Natural killer cell treated with Interleukin-12 subunit alpha and Interleukin-12 subunit beta and Interleukin-15 and Interleukin-18, amount 100 ng/mL, for 72 hours (primary cell): ENCODE measurements at places on chromosomes 16 and 17.

- H3K27ac ChIP-seq: no peak overlapping the region
- no peak overlapping the region for H3K4me3 ChIP-seq
- peaks cover 27% of the 10 kb centered on the region for H3K4me1 ChIP-seq
- no peaks in the 10 kb centered on the region for H3K27me3 ChIP-seq
- no peak for DNase-seq
These were observed 120.5 kb downstream of the SOCS1 start for GRCh38 chr16:11135464-11135973.

DNA sequence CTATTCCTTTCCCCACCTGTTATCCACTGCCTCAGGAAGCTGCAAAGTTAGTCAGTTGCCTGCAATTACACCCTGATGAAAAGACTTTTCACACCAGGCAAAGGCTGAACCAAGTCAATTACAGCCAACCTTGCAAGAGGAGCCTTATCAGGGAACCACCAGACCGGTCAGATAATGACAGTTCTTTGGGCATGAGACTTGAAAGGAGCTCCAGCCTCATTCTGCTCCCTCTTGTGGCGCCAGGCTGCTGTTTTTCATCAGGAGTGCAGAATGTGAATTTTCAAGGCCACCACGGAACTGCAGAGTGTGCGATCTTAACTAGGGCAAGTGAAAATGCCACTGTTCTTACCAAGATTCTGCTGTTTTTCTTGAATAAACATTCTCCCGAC lies 22.5 kb downstream of the DNAI2 start:
- no peak for DNase-seq
- H3K36me3 ChIP-seq: no peaks in the 10 kb centered on the region
- H3K27ac ChIP-seq: no peak overlapping the region
- H3K4me3 ChIP-seq: no peak overlapping the region

DNA sequence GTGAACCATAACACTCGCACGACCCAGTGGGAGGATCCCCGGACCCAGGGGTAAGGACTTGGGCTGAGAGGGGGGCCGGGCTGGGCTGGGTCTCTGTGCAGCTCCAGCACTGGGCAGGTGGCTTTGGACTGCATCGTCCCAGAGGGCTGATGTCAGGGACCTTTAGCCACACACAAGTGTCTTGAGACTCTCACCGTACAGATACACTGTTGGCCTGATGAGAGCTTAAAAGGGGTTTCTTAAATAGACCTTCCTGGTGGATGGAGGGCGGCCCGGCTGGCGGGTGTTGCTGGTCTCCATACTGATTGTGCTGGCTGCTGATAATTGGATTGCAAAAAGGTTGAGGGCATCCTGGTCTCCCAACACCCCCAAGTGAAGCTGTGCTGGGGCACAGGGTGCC lies 21.7 kb upstream of the CLEC18A start:
- H3K27ac ChIP-seq: no peak overlapping the region
- no peak overlapping the region for H3K4me3 ChIP-seq
- no peaks in the 10 kb centered on the region for H3K27me3 ChIP-seq

- H3K4me3 ChIP-seq: no peak overlapping the region
- no peaks in the 10 kb centered on the region for H3K4me1 ChIP-seq
- no peaks in the 10 kb centered on the region for H3K36me3 ChIP-seq
- no peak for DNase-seq
- no peaks in the 10 kb centered on the region for H3K27me3 ChIP-seq
- no peak overlapping the region for H3K27ac ChIP-seq
These were observed 42.0 kb downstream of the TNFRSF13B start for GRCh38 chr17:16929757-16930520.

GRCh38 chr17:39848600-39848999 lies 15.5 kb downstream of the IKZF3 start:
- H3K36me3 ChIP-seq: peaks cover 5% of the 10 kb centered on the region
- H3K4me1 ChIP-seq: peaks cover 59% of the 10 kb centered on the region
- no peak overlapping the region for H3K4me3 ChIP-seq
- no peaks in the 10 kb centered on the region for H3K27me3 ChIP-seq

- H3K27me3 ChIP-seq: no peaks in the 10 kb centered on the region
- H3K4me1 ChIP-seq: no peaks in the 10 kb centered on the region
- no peak for DNase-seq
- no peak overlapping the region for H3K4me3 ChIP-seq
- H3K27ac ChIP-seq: no peak overlapping the region
These were observed 31.4 kb upstream of the CHMP6 start for GRCh38 chr17:80960037-80960796.

DNA sequence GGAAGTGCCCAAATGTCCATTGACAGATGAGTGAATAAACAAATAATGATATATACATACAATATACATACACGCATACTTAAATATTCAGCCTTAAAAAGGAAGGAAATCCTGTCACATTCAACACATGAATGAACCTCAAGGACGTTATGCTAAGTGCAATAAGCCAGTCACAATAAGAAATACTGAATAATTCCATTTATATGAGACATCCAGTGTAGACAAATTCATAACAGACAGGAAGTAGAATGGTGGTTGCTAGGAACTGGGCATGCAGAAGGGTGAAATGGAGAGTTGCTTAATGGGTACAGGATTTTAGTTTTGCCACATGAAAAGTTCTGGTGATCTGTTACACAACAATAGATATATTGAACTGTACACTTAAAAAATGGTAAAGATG lies 8.8 kb upstream of the ITGB4 start:
- H3K27me3 ChIP-seq: no peaks in the 10 kb centered on the region
- no peak overlapping the region for H3K27ac ChIP-seq
- no peaks in the 10 kb centered on the region for H3K36me3 ChIP-seq
- no peak for DNase-seq
- no peak overlapping the region for H3K4me3 ChIP-seq

GRCh38 chr17:65171752-65172151 lies 34.6 kb downstream of the RGS9 start:
- no peak for DNase-seq
- no peaks in the 10 kb centered on the region for H3K27me3 ChIP-seq
- H3K27ac ChIP-seq: peak overlapping the region; percentile 20
- H3K4me1 ChIP-seq: peaks cover 38% of the 10 kb centered on the region
- H3K36me3 ChIP-seq: peaks cover 4% of the 10 kb centered on the region

DNA sequence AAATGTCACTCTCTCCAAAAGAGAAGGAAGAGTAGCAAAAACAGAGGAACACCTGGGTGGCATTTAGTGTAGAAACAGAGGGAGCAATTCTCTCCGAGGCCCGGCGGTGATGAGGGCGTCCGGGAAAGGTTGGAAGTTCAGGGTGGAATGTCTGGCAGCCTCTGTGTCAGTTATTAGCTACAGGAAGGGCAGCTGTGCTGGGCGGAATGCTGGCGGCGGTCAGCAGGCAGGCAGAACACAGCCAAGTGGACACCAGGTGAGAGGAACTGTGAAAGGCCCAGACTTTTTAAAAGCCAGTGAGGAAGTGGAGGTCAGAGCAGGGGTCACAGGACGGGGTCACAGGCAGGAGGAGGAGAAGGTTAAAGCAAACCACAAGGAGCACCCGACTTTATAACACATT lies 238.1 kb downstream of the NTN1 start:
- no peak overlapping the region for H3K27ac ChIP-seq
- H3K27me3 ChIP-seq: no peaks in the 10 kb centered on the region
- H3K36me3 ChIP-seq: no peaks in the 10 kb centered on the region

GRCh38 chr17:59378675-59379074 lies 47.2 kb downstream of the YPEL2 start:
- H3K27ac ChIP-seq: no peak overlapping the region
- H3K27me3 ChIP-seq: no peaks in the 10 kb centered on the region
- no peak overlapping the region for H3K4me3 ChIP-seq
- peaks cover 4% of the 10 kb centered on the region for H3K4me1 ChIP-seq
- H3K36me3 ChIP-seq: no peaks in the 10 kb centered on the region

DNA sequence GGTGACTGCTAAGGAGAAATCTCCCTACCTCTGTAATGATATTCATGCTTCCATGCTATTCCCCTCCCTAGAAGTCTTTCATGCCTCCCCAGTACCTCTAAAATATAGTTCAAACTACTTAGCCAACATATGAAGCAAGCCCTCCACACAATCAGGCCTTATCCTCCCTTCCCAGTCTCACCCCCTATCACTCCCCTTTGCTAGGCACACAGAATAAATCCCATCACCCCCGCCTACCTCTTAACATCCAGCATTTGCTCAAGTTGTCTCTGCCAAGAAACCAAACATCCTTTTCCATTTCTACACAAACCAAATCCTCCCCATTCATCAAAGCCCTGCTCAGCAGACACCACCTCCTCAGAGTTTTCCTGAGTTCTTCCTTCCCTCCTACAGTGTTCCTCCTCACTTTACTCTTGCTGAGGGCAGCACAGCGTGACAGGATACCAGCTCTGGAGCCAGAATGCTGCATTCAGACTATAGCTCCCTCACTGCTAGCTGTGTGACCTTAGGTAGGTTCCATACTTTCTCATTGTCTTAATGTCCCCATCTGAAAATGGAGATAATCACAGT lies 7.0 kb downstream of the TOM1L2 start:
- H3K4me1 ChIP-seq: peaks cover 25% of the 10 kb centered on the region
- no peaks in the 10 kb centered on the region for H3K36me3 ChIP-seq
- no peak for DNase-seq
- H3K27me3 ChIP-seq: no peaks in the 10 kb centered on the region
- H3K4me3 ChIP-seq: no peak overlapping the region

GRCh38 chr16:57601801-57602478 lies 26.5 kb upstream of the ADGRG1 start:
- peaks cover 51% of the 10 kb centered on the region for H3K4me1 ChIP-seq
- DNase-seq: peak; percentile 81
- peaks cover 26% of the 10 kb centered on the region for H3K36me3 ChIP-seq
- H3K4me3 ChIP-seq: peak overlapping the region; percentile 67

DNA sequence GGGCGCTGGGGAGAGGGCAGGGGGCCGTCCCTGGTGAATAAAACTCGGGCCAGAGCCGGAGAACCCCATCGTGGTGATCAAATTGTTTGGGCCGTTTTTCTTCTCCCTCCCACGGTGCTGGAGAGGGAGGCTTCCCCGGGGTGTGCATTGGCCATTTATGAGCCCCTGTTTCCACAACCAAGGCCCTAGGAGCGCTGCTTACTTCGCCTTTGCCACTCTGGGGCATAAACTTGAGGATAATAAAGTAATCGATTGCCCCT lies 544 bp downstream of the CCP110 start:
- H3K27me3 ChIP-seq: no peaks in the 10 kb centered on the region
- peak overlapping the region; percentile 97 for H3K4me3 ChIP-seq
- peak overlapping the region; percentile 87 for H3K27ac ChIP-seq
- peaks cover 36% of the 10 kb centered on the region for H3K4me1 ChIP-seq
- no peak for DNase-seq
- peaks cover 14% of the 10 kb centered on the region for H3K36me3 ChIP-seq

DNA sequence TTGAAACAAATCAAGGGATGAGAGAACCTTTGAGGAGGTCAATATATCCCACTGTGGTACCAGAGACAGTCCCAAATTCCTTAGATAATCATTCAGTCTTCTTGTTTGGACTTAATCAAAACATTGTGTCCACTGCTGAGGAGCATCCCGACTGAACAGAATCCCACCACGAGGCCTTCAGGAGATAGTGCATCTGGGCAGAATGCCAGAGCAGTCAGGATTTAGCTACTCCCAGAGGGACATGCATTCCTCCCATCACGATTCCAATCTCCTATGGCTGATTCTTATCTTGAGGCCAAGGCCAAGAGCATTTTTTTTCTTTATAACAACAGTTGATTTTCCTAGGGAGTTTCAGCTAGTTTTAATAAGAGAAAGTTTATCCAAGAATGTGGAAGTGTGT lies 87.4 kb upstream of the COX10 start:
- H3K27ac ChIP-seq: no peak overlapping the region
- H3K4me1 ChIP-seq: peaks cover 5% of the 10 kb centered on the region
- H3K27me3 ChIP-seq: no peaks in the 10 kb centered on the region
- H3K36me3 ChIP-seq: peaks cover 9% of the 10 kb centered on the region
- H3K4me3 ChIP-seq: no peak overlapping the region

DNA sequence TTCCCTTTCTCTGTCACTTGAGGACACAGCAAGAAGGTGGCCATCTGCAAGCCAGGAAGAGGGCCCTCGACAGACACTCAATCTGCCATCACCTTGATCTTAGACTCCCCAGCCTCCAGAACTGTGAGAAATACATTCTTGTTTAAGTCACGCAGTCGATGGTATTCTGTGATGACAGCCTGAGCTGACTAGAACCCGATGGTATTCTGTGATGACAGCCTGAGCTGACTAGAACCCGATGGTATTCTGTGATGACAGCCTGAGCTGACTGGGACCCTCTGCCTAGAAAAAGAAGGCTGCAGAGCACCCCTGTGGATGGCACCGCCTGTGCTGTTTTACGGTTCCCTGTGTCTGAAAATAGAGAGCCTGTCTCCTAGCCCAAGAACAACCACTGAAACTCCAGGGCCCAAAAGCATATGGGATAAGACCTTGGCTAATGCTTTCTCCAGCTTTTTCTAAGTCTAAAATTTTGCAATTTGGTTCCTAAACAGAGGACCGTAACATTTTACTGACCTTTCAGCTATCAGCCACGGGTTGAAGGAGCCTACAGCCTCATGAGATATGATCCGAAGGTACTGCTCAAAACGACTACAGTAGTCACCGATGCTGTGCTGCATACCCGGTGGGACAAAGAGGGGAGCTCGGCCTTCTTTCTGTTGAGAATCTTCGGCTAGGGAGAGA lies 33.1 kb upstream of the PITPNM3 start:
- DNase-seq: no peak
- H3K27ac ChIP-seq: no peak overlapping the region
- no peaks in the 10 kb centered on the region for H3K27me3 ChIP-seq

- DNase-seq: no peak
- H3K27ac ChIP-seq: no peak within 1 kb of the TSS
- H3K36me3 ChIP-seq: no peaks in the 10 kb centered on the region
- H3K27me3 ChIP-seq: peaks cover 15% of the 10 kb centered on the region
- H3K4me1 ChIP-seq: peaks cover 3% of the 10 kb centered on the region
- peak within 1 kb of the TSS; percentile 76 for H3K4me3 ChIP-seq
These were observed at the start of gene C16orf74 for GRCh38 chr16:85750827-85751697. Gene C16orf74, minus strand, starts transcription at chr16:85751096. Its CDS starts 15,879 bp downstream, at chr16:85735217.

DNA sequence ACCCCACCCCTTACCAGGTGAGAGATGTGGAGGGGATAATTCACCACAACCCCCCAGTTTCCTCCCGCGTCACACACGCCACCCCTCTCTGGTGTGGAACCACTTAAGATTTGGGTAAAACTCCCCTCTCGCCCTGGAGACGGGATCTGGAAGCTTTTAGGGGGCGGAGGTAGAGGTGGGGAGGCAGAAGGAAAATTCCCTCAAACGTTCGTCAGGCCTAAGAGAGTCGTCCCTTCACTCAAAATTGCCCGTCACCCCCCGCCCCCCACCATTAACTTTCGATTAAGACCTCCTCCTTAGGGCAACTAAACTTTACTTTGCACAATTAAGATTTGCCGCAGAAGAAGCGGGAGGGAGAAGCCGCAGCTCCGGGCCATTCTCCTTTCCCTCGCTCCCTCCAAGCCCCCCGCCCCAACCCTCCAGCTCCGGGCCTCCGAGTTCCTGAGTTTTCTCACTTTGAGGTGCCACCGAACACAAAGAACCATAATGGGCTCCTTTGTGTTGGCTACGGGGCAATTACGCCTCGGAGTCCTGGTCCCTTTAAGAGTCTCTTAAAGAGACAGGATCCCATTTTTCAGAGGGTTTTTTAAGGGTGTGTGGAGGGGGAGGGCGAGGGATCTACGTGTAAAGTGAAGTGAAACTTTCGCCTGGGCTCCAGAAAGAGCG lies 985 bp upstream of the FZD2 start:
- DNase-seq: no peak
- peaks cover 34% of the 10 kb centered on the region for H3K27me3 ChIP-seq
- peaks cover 30% of the 10 kb centered on the region for H3K4me1 ChIP-seq
- H3K4me3 ChIP-seq: peak overlapping the region; percentile 88
